Skin of body (tissue), 3 donors: ENCODE measurements at places on chromosomes 6 and 20. TPM values are rescaled to one million over a fixed set of nuclear protein-coding genes. Genes with fewer than 3 reads are reported as not detected.

PREX1 gene
- total RNA-seq = 15.8 TPM

DNA sequence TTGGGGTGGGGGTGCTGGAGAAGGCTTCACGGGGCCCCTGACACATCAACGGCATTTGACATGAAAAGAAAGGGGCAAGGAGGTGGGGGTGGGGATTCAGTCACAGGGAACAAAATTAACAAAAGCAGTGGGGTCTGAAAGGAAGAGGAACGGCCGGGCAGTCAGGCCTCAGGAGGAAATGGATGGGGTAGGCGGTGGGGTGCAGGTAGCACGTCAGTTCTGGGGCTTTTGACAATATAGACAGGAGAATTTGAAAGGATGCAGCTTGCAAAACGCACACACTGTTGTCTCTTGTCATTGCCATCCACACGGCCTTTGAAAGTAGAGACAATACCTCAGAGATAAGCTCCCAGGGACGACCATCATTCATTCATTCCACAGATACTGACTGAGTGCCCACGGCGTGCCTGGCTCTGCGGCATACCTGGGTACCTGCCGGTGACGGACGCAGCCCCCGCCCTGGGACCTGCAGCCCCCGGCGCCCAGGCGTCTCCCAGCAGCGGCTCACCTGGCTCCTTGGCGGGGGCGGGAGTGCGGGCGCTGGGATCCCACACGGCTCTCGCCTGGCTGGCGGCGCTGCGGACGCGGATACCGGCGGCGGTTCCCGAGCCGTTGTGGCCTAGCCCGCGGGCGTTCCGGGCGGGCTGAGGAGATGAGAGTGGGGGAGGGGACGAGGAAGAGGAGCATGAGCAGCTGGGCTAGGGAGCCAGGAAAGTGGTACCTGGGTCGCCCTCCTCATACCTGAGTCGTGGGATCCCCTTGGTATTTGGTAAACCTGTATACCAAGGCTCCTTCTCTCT, at the start of gene SLC26A8:
Gene SLC26A8, minus strand, starts transcription at position 646 of the 800 bp plus-strand sequence. CDS start 4,934 bp downstream, outside the sequence.
- no peak for DNase-seq

EDN1 gene
- total RNA-seq = 6.3 TPM

DNA sequence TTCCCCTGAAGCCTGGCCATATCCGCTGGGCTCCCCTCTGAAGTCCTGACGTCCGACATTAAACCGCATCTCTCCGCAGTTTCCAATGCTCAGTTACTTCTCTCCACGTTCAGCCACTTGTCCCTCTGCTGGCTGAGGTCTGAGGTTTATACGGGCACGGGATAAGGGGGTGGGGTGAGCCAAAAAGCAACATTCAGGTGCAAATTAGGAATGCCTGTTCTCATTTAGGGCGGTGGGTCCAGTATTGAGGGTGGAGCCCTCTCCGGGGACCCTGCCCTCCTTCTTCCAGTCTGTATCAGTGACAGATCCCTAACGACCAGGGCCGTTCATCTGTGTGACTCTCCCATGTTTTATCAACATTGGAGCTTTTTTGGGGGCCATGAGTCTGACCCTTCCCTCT, 1454.4 kb downstream of the HACE1 start:
- DNase-seq = no peak

- DNase-seq = peak; percentile 78
Observed at GRCh38 chr6:158868890-158869825, 50.0 kb upstream of the EZR start.

- DNase-seq = peak; percentile 33
Observed at GRCh38 chr6:74091136-74091793, 395.3 kb downstream of the CD109 start.

- DNase-seq = no peak
Observed at GRCh38 chr20:62215991-62216635, 4.0 kb downstream of the HRH3 start.

ZDHHC14 gene
- total RNA-seq = 5.5 TPM

- DNase-seq = no peak
Observed at GRCh38 chr6:160079686-160080043, 42.0 kb upstream of the SLC22A1 start.

DNA sequence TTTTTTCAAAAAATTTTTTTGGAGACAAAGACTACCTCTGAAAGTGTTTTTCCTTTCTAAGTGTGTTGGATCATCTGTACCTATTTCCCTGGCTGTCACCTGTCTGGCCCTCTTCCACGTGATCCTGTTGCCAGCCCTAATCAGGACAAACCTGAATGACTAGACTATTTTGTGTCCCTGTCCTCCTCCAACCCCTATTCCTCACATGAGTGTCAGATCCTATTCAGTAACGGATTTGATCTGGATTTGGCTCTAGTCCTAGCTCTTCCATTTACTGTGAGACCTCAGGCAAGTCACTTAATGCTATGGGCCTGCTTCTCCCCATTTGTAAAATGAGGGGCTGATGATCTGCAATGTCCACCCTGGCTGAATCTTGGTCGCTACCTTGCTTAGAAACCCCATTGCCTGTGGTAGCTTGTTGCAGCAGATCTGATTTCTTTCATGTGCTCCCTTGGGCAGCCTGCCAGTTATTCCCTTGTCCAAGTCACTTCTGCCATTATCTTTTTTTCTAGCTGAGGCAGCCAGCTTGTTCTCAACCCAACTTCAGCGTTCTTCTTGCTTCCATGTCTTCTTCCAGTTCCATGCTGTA, 4.8 kb downstream of the PHF20 start:
- DNase-seq = no peak

DNA sequence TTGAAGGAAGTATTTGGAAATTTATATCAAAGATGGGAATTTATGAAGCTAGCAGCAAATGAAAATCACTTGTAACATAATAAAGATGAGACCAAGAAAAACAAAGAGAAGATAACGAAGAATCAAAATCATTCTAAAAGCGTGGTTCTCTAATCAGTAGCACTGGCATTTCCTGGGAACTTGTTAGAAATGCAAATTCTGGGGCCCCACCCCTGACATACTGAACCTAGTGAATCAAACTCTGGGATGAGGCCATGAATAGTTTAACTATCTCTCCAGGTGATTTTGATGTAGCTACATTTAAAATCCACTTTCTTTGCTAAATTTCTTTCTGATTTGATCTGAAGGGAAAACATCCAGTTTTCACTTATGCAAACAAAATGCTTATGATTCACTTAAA, 1075.6 kb downstream of the HACE1 start:
- no peak for DNase-seq

- DNase-seq = no peak
Observed at GRCh38 chr6:42693725-42694323, 28.6 kb downstream of the PRPH2 start.

DNA sequence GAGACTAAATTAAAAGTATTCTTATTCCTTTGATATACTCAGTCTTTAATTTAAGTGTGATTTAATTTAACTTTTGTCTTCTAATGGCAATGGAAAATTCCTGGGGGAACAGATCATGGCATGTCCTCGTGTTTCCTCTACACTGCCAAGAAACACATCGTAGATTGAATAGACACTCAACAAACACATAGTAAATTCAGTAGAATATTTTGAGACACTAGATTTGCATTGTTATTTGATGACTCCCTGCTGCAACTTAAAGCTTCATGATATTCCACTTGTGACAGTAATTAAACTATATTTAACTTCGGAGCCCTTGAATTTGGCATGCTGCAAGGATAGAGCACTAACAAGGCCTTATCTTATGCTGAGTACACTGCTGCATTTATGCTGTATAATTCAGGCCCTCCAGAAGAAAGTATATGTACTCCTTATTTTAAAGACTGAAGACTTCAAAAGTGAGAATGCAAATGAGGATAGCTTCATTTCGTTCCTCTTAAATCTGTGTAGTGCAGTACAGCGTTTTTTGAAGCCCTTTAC, 84.3 kb downstream of the GRM1 start:
- DNase-seq = no peak

SLC17A3 gene
- total RNA-seq = not detected

DNA sequence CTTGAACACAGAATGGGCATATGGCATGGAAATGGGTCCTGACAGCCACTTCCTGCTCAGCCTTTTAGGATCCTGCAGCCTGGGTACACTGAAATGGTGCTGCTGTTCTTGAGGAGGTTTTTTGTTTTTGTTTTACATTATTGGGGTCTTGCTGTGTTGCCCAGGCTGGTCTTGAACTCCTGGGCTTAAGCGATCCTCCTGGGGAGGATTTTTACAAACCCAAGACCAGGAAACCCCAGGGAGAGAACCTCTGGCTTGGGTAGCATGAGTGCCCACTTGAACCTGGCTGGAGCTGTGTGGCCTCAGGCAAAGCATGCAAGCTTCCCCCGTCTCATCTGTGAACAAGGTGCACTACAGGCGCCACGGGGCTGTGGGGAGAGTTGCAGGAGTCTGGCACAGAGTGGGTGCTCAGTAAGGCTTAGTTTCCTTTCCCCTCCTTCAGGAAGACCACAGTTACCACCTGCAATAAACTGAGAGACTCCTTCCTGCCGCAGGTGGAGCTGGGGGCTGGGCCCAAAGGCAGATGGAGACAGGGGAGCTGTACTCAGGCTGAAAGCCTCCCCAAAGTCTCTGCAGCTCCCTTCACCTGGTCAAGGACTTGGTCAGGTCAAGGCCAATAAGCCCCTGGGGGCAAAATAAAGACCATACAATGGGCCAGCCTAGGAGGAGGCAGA, 1.8 kb downstream of the SLA2 start:
- DNase-seq = no peak

DNA sequence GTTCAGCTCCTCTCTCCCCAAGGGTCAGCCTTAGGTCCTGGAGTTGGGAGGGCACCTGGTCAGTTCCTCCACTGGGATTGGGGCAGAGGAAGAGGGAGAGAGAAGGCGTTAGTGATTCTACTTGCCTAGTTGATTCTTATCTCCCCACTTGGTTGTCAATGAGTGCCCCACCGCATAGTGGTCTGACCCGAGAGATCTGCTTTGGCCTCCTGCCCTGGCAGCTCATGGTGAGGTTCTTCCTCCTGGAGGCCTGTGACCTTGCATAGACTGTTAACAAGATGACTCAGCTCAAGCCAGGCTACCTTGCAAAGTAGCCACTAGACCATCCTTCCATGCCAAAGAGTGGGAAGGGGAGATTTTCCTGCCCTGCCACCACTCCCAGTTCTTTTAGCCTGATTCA, 160.6 kb downstream of the TMEM200A start:
- no peak for DNase-seq

GRCh38 chr6:96631248-96631647, 68.3 kb downstream of the FHL5 start:
- no peak for DNase-seq

GRCh38 chr6:116218172-116218633, 35.7 kb downstream of the TSPYL4 start:
- no peak for DNase-seq

GRCh38 chr6:37602346-37602745, 95.3 kb downstream of the MDGA1 start:
- no peak for DNase-seq

CCM2L gene
- total RNA-seq = 3.0 TPM
